ENCODE measurements at places on chromosomes 3 and 15.

DNA sequence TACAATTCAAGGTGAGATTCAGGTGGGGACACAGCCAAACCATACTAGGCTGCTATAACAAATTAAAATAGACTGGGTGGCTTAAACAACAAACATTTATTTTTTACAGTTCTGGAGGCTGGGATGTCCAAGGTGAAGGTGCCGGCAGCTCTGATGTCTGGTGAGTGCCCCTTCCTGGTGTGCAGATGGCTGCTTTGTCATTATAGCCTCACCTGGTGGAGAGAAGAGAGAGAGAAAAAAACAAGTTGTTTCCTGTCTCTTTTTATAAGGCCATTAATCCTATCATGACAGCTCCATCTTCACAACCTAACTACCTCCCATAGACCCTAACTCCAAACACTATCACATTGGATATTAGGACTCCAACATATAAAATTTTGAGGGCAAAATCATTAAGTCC is 279.7 kb downstream of the ZIC1 start:
- DNase-seq: no peak

GRCh38 chr3:129890125-129890524 is 3.4 kb downstream of the TMCC1 start:
- no peak for DNase-seq

DNA sequence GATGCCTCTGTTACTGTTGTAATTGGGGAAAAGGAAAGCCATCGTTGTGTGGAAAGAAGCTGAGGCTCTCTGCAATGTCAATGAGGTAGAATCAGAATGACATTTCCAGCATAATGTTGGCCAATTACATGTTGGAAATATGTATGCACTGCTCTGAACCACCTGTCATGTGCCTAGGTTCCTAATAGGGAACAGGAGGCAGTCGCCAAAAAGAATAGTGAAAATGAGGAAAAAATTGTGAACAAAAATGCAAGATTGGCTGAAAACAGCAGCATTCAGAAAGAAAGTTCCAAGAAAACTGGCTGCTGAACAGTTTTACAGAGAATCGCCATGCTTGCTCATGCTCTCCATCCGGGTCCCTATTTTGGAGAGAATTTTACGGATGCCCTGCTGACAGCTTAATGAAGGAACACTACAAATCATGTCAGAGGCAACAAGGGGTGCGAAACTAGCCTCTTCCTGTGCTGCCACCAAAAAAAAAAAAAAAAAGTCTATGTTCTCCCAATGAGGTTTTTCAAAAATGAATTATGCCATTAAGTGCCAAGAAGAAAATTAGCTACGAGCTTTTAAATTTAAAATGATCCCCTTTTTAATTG is 305.9 kb upstream of the ARRDC4 start:
- no peak for DNase-seq

DNA sequence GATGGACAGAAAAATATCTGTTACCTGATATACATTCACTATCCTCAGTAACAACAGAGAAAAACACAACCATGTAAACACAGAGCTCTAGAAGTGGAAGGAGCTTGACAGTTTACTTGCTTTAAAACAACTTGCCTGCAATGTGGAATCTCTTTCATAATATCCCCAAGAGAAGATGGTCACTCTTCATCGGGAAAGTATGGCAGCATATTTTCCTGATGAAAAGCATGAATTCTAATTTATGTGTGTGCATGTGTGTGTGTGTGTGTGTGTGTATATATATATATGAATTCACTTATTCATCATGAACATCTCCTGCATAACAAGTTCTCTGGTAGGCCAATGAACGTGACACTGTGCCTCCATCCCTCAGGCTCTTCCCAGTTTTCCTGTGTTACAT is 81.2 kb downstream of the EFL1 start:
- DNase-seq: no peak

GRCh38 chr3:186164696-186165095 is 55.8 kb upstream of the ETV5 start:
- DNase-seq: no peak

GRCh38 chr15:69359722-69360121 is 54.4 kb upstream of the KIF23 start:
- DNase-seq: no peak

All from hippocampal formation (tissue), 2 donors.